Activated T-cell treated with anti-CD3 and anti-CD28 coated beads, Interleukin-2, amount 50 U/mL, for 72 hours (primary cell): ENCODE measurements at places on chromosomes 12 and 14.

DNA sequence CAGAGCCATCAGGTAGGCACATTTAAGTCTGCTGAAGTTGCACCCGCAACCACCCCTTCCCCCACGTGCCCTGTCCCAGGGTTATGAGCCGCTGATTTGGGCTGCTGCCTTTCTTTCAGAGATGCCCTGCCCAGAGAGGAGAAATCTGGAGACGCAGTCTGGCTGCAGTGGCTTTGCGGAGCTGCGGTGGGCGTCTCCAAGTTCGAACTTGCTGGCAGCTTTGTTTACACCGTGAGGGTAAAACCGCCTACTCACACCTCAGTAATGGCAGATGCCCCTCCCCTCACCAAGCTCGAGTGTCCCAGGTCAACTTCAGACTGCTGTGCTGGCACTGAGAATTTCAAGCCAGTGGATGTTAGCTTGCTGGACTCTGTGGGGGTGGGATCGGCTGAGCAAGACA is 14.7 kb downstream of the PTCSC3 start:
- no peak for DNase-seq

DNA sequence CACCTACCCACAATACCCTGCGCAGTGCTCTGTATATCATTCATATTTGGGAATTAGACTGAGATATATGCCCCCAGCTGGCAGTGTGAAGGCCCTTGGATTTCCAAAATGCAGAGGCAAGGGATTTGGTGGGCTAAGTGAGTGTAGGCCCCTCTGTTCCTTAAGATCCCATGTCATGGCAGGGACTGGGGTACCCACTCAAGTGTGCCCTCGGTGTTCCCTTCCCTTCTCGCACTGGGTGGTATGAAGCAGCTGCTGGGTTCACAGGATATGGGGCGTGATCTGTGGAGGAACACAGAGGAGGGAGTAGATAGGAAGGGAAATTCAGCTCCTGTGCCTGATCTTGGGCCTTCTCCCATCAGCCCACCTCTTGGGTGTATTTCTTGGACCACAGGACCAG is 63.1 kb upstream of the VASH1 start:
- no peak for DNase-seq

DNA sequence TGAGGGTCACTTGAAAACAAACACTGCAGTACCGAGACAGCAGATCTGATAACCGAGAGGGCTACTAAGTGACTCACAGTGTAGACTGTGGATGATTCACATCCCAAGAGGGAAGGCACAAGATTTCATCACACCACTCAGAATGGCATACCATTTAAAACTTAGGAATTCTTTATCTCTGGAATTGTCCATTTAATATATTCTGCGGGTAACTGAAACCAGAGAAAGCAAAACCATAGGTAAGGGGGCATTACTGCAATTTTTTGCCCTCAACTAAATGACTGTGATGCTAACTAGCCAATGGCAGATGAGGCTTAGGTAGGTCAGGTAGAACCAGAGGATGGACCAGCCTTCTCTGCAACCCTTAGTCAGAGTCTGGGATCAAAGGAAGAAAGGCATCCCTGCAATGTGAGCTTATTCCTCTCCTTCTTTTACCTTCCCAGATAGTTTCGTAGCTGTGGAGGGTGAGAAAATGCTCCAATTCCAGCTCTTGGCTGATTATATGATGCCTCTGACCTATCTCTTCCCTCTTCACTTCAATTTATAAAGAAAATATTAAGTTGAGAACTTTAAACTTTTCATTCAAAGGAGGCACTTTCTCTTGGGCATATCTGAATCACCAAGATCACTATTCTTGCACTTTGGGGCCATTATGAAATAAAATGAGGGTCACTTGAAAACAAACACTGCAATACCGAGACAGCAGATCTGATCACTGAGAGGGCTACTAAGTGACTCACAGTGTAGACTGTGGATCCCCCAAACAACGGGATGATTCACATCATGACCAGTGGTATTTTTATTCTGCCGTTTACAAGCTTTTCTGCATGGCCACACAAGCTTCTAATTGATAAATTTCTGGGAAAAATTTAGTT is 6.8 kb downstream of the ART4 start:
- no peak for DNase-seq

- no peak for DNase-seq
These were observed 51.1 kb downstream of the RAB35 start for GRCh38 chr12:120065472-120065871.

GRCh38 chr12:113314121-113314529 is 20.8 kb downstream of the SLC8B1 start:
- no peak for DNase-seq

DNA sequence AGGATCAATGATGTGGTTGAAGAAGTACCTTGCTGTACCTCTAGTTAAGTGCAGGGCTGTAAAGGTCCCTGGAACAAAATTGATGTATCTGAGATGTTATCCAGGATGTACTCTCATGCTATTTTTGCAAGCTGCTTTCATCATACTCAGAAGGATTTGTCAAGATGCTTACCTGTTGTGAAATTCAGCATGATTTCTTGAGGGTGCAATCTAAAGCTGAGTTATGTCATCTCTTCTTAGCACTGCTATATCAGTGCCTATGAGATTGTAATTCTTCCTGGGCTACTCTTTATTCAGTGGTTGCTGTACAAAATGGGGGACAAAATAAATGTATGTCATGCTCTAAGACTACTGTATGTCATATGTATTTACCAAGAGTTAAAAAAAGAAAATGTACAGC is 340.7 kb upstream of the LMO3 start:
- no peak for DNase-seq

DNA sequence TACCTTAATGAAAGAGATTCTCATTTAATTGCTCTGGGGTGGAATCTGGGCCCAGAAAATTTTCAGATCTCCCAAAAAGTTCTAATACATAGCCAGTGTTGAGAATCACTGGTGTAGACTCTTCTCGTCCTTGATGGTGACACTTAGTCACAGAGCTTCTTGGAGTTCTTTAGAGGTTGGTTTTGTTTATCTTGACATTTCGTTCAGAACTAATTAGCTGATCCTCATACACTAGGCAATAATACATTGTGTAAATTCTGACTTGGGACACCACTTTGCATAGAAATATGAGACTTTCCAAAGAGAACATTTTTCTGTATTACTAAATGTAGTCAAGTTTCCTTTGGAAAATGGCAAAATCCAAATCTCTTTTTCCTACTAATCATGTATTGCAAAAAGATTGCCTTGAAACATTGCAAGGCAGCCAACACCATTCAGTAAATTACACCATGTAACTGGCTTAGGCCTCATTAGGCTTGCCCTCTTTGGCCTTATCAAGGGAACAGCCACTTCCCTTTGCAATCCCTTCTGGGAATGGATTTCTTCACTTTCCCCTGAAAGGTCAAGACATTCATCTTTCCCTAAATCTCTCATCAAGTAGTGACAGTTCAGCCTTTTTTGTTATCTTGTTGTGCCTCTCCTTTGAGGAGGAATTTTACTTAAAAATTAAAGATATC is 102.2 kb downstream of the PAH start:
- no peak for DNase-seq

GRCh38 chr12:81034926-81035325 is 43.0 kb upstream of the ACSS3 start:
- DNase-seq: no peak

DNA sequence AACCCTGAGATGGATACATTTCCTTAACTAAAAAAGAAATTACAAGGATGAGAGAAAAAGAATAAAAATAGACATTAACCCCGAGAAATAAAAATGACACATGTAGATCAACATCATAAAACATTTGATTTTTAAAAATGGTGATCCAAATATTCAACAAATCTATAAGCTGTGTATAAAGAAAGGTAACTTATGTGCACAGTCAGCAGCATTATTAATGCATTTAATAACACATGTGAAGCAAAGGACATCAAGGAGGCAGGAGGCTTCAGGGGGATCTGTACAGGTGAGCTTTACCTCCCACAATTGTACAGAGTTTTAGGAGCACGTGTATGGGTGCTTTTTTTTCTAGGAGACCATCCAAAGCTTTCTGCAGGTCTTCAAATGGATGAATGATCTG is 76.1 kb downstream of the MED13L start:
- DNase-seq: no peak

DNA sequence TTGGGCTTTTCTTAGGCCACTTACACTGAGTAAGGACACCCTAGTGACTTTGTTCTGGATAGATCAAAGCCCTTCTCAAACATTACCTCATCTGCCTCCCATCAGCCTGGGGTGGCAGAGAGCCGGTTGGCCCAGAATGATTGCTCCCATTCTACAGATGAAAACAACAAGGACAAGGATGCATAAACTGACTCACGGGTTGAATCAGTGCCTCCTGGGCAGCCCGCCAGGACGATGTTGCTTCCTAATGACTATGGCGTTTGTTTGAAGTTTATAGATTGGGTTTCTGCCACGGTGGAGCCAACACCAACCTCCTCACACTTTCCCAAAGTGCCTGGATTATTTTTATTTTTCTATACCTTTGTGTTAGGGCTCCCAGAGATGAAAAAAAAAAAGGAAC is 3.6 kb upstream of the VRK1 start:
- DNase-seq: no peak

DNA sequence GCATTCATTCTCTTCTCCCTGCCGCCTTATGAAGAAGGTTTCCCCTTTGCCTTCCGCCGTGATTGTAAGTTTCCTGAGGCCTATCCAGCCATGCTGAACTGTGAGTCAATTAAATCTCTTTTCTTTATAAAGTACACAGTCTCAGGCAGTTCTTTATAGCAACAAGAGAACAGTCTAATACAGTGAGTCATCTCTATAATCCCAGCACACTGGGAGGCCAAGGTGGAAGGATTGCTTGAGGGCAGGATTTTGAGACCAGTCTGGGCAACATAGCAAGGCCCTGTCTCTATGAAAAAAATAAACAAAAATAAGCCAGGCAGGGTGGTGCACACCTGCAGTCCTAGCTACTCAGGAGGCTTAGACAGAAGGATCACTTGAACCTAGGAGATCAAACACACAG is 259.9 kb downstream of the CEP128 start:
- DNase-seq: no peak

- DNase-seq: no peak
These were observed 75.9 kb downstream of the TMTC1 start for GRCh38 chr12:29707846-29708245.

DNA sequence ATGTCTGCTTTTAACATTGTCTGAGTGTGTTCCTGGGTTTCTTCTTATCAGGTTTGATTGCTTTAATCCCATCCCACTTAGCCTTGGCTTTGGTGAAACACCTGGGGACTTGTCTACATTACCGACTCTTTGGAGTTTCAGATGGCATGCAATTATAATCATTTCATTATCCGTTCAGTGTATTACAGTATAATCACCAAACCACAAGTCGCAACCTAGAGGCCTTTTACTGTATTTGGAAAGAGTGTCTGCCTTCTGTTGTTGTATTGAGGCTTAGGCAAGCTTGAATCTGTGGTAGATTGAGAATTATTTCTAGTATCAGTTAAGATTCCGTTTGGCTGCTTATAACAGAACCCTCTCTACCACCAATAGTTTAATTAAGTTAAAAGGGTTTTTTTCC is 103.9 kb downstream of the TGFB3 start:
- DNase-seq: no peak
